Stimulated activated CD8-positive, alpha-beta memory T cell treated with anti-CD3 and anti-CD28 coated beads, Interleukin-12 subunit alpha, Interleukin-12 subunit beta, amount 100 ng/mL, for 1 hour (primary cell): ENCODE measurements at places on chromosomes 3 and 15.
A peak's percentile ranks its signal among the peaks of the same experiment; 100 is the strongest.

- no peak for DNase-seq
Measured at GRCh38 chr3:86785386-86785785, 205.6 kb downstream of the VGLL3 start.

DNA sequence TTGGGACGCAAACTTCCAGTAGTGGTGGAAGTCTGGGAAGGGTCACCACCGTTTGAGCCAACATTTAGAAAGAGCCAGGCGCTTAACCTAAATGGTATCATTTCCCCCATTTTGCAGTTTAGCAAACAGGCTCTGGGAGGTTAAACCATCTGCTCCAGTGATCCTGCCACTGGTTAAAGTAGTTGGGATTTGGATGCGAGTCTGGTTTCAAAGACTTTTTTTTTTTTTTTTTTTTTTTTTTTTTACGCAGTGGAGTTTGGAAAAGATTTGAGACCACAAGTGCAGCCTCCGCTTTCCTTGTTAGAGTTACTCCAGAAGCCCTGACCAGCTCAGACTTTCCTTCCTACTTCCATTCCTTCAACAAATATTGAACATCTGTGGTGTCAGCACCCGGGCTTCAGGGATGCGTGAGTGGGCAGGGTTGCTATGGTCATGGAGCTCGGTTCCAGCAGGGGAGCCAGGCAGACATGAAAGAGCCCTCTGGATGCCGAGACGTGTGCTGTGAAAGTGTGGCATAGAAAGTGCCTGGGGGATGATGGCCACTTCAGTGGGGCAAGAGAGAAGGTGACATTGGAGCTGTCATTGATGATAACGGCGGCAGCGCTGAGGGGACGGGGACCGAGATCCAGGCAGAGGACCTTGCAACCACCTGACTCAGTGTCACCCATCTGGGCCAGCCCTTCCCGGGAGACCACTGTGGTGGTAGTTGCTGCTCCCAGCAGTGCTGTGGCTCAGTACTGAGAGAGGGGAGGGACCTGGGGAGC is 1.1 kb upstream of the RNU6-1 start:
- DNase-seq: no peak

DNA sequence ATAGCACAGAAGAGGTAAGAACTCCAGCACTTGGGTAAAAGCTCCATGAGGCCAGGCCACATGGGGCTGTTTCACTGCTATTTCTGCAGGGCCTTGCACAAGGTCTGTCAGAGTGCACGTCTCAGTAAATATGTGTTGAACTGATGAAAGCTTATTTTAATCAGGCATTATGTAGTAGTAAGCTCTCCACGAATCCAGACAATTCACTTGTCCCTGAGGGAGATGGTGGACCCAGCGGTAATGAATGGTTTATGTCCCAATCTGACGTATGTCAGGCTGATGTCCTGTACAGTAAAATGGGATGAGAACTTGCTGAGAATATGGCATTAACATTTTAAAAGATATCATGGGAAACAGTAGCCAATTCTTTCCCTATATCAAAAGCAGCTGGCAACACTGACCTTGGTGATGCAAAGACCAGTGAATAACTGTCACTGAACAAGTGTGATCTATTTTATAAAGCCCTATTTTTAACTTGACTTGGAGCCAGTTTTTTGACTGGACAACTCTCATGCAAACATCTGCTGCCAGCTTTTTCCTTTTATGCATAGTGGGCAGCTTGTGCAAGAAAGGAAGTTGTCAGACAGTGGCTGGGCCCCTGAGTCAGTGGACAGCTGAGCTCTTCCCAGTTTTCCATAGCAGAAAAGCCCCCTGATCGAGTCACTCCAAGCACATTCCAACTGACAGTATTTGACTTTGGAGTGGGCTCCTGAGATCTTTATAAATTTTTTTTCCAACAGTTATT is 519.8 kb upstream of the MDFIC2 start:
- no peak for DNase-seq

- no peak for DNase-seq
Measured at GRCh38 chr3:50380405-50381085, 21.2 kb upstream of the TMEM115 start.

DNA sequence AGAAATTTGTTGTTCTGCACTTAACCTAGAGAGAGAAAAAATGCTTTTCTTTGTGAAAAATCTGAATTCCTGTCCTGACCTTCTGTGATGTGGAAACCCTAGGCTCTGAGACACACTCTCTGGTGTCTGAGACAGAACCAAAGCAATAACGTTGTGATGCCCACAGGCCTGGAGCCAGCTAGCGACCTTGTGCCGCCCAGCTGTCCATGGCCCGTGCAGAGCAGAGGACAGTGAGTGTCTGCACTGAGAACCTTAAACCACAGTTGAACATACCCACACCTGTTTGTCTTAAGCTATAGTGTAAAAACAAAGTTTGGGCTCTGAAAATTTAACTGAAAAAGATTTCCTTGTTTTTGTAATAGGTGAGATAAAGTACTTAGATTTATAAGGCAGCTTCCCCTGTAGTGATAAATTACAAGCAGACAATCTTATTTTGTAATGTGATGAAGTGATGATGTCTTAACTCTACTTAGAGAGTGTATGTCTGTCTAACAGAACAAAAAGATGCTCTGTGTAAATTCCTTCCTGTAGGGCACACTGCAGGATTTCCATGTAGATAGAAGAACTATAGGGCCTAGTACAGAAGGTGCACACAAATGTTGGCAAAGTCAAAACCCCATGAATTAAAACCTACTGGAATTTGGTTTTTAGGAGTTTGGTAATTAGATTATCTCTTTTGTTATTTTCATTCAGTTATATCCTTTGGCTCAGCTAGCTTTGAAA is 62.7 kb downstream of the SNRK start:
- DNase-seq: no peak

GRCh38 chr3:150306083-150306482 is 102.0 kb upstream of the TSC22D2 start:
- no peak for DNase-seq

- no peak for DNase-seq
Measured at GRCh38 chr3:61269435-61269834, 18.2 kb upstream of the FHIT start.

DNA sequence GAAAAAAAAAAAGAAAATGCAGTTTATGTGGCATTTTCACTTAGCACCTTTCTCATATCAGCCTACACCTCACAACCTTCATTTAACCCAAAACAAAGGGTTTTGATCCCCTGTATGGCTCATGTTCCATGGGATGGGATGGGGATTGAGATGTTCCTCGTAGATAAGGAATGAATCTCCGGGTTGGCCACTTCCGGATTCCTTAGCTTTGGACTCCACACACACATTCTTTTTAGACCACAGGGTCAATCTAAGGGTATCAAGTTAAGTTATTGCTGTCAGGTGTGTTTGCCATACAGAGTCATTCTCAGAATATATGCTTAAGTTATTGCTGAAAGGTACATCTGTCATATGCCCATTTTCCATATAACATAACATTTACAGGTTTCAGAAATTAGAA is 301.4 kb upstream of the TGFBR2 start:
- no peak for DNase-seq

DNA sequence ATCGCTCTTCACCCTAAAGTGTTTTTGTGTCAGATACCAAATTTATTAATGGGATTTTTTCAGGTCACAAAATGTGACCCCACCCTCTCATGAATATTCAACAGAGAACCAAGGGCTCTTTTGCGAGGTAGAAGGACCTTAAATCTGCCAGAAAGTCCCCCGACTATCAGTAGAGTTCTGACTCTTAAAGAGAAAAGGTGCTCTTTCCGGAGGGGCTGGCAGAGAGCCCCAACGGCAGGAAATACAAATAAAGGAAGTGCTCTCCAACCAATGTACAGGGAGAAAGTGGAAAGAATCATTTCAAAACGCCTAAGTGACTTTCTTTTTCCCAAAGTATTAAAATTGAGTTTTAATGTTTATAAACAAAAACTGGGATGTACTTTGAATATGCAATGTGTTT is 517.2 kb downstream of the FOXP1 start:
- DNase-seq: no peak

DNA sequence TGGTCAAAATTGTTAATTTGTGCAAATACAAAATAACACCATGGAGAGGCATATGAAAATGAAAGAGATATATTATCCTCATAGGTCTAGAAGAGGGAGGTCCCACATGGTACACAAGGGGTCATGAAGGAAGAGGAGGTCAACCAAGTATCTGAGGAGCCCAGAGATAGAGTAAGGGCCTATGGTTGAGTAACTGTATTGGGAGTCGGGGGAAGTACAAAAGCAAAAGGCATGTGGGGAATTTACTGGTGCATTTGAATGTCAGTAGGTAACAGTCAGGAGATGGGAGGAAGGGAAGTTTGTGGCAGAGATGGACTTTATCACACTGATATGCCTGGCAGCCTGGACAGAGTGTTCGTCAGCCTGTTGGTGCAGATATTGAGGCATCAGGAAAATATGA is 1113.7 kb downstream of the OTOL1 start:
- DNase-seq: no peak

DNA sequence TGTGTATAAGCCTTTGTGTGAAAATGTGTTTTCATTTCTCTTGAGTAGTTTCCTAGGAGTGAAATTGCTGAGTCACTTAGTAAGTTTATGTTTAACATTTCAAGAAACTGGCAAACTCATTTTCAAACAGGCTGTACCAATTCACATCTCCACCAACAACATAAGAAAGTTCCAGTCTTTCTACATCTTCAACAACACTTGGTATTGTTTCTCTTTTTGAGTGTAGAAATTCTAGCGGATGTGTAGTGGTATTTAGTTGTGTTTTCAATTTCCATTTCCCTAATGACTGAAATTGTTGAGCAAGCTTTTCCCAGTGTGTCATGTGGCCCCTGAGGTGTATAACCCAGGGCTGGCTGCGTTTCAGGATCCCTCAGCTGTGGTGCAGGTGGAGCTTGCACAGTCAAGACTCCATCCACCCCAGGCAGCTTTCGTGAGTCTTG is 258.5 kb downstream of the PDCD6IP start:
- no peak for DNase-seq

- DNase-seq: no peak
Measured at GRCh38 chr15:61158504-61159407, 70.3 kb downstream of the RORA start.

GRCh38 chr15:75694241-75695182 is 18.1 kb downstream of the CSPG4 start:
- no peak for DNase-seq

GRCh38 chr3:142106548-142106947 is 42.8 kb downstream of the TFDP2 start:
- no peak for DNase-seq

- no peak for DNase-seq
Measured at GRCh38 chr15:60299452-60300047, 98.2 kb downstream of the ANXA2 start.

- DNase-seq: no peak
Measured at GRCh38 chr15:63457379-63457778, 47.0 kb upstream of the USP3 start.

- DNase-seq: peak; percentile 14
Measured at GRCh38 chr3:158539414-158540014, 31.5 kb upstream of the MLF1 start.

- peak; percentile 35 for DNase-seq
Measured at GRCh38 chr15:33201491-33202231, 7.1 kb upstream of the FMN1 start.

DNA sequence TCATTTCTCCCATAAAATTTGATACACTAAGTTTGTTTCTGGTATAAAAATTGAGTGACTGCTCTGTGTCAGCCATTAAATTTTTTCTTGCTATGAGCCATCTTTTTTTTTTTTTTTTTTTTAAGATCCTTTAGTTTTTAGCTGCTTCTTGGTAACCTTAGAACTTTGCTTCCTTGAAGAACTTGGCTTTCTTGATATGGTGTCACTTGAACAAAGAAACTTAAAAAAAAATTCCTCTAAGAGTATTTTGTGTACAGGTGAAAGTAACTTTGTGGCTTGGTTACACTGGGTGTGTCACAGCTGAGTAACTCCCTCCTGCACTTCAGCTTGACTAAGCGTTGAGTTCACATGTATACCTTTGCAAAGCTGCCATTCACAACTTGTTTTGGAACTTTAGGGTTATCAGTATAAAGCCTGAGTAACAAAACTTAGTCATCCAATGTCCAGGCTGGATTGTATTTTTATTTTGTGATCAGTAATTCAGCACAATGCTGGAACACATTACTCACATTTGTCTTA is 6.5 kb downstream of the CHD2 start:
- DNase-seq: no peak

DNA sequence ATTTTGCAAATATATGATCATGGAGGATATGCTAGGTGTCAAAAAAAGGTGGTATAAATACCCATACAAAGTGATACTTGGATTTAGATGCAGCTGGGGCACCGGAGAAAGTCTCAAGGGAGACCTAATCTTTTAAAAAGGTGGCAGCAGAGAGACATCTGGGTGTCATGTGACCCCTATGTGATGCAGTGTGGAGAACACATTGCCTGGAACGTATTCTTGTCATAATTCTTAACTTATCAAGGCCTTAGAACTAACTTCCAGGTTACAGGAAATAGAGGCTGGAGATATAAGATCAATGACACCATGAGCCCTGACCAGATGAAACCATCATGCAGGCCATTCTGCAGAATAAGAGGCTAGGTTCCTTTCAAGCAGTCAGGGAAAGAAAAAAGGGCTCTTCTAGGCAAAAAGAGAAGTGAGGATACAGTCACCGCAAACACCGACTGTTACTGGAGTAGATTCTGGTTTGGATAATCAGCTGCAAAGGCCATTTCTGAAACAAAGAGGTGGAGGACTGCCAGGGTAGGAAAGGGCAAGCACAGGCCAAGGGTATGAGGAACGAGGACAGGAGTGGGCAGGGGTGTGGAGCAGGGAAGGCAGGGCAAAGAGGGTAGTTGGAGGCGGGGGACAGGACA is 100.6 kb downstream of the OXNAD1 start:
- no peak for DNase-seq

DNA sequence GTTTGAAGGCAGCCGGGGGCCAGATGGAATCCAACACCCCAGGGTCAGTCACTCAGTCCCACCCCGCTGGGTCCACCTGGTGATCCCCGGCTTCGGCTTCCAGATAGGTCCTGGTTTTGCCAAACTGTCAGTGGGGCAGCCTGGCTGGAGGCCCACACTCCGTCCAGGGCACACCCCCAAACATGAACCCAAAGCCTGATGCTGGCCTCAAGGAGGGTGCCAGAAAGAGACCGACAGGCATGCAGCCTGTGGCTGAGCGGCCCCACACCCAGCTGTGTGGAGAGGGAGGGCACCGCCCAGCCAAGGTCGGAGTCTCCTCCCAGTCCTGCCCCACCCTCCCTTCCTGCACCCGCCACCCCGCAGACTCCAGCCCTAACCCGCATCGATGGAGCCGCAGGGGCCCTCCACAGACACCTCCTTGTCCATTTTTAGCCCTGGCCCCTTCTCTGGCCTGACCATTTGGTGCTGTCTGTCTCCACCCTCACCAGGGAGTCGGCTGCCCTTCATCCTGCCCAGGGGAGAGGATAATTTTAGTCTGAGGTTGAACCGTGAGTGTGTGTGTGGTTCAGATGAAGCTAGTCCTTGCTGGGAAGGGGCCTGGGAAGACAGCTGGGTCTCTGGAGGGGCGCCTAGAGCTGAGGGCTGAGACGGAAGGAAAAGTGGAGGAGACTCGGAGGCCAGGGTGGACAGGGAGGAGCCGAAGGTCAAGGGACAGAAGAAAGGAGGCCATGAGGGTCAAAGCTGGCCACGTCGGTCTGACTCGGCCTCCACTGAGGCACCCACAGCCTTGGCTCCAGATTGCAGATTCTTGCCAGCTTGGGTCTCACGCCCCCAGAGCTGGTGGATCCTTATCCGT is 23.1 kb downstream of the TNK2 start:
- DNase-seq: no peak

- no peak for DNase-seq
Measured at GRCh38 chr3:141255137-141255845, 23.7 kb downstream of the PXYLP1 start.
